A549 (cell line): ENCODE measurements at places on chromosomes 7 and 10.

DNA sequence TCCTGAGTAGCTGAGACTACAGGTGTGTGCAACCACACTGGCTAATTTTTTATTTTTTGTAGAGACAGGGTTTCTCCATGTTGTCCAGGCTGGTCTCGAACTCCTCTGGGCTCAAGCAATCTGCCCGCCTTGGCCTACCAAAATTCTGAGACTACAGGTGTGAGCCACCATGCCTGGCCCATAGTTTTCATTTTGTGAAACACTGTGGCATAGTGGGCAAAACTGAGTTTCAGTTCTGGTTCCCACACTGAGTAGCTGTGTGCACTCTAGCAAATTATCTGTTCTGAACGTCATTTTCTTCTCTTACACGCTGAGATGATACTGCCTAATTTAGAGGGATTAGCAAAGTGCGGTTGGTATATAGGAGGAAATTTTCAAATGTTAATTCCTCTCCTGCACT lies 13.5 kb downstream of the ATP5MK start:
- DNase-seq, result no peak

- DNase-seq, result no peak
Measured at GRCh38 chr7:36717586-36717985, 6.7 kb downstream of the AOAH start.

GRCh38 chr10:60778214-60778970 lies at the start of gene CDK1:
TSS of gene CDK1 (plus strand) at chr10:60778478. CDS start at chr10:60780166, 1,688 bp downstream.
- peak; percentile 99 for DNase-seq

DNA sequence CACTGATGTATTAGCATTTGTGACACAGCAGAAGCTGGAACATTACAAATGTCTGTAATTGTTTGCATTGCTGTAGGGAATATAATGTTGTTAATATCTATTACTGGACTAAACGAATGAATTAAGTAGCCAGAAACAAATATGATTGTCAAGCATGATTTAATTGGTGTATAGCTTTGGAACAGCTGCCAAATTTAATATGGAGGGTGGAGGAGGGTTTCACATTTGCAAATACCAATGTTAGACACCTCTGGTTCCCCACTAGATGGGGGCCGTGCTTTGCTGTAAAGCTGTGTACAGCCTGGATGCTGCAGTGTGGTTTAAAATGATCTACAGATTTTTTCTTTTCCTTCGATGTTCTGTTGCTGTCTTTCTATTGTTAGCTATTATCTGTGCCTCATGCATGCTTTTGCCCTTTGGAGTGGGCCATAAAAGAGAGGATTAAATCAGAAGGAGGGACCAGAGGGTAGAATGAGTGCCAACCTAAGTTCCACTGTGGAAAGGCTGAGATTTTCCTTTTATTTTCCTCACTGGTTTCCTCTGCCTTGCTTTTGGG lies 23.1 kb downstream of the DNAJB9 start:
- peak; percentile 22 for DNase-seq

GRCh38 chr7:36291387-36292316 lies 98.0 kb upstream of the ANLN start:
- peak; percentile 87 for DNase-seq
